ENCODE measurements at places on chromosomes 2 and 18. TPM values are rescaled to one million over a fixed set of nuclear protein-coding genes. Genes with fewer than 3 reads are reported as not detected.

DNA sequence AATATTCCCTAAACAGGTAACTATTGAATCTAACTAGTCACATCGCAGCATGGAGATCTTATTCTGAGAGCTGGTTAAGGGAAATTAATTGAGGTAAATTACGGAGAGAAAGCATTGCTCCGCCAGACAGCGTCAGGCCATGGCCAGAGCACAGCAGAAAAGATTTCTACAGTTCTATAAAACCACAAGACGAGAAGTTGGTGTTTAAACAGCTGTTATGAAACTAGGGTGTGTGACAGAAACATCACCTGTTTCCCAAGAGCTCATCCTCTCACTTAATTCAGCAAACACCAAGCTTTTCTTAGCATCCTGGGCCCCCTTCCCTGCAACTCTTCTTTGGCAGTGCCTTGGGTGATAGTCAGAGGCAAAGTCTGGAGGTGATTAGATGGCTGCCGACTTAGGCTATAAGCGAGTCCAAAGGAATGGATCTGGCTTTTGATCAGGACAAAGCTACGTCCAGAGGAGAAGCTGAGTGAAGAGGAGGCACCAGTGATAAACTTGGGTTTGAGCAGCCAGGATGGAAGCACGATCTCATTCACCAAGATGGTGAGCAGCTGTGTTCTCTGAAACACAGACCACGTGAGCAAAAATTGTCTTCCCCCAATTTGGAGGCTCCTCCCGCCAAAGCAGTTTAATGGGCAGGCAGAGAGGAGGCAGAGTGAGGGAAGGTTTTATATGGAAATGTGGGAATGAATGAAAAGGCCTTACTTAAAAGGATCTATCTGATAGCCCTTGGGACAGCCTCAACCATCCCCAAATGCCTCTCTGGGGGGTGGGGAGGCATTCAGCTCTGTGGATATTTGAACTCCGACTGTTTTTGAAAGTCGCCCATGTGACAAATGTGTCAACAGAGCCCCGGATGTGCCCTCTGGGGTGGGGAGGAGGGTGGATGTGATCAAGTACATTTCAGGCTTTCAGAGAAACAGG is 57.8 kb downstream of the PKDCC start:
- no peak for DNase-seq

GRCh38 chr2:145023334-145023934 is 503.5 kb upstream of the ZEB2 start:
- no peak for DNase-seq

GRCh38 chr18:55433648-55434047 is 154.3 kb downstream of the TCF4 start:
- no peak for DNase-seq

UGT1A8 gene
- total RNA-seq, result not detected

GRCh38 chr2:56185101-56185581 is 1.4 kb downstream of the CCDC85A start:
- no peak for DNase-seq

Measured in liver (tissue), 10 donors.